ENCODE measurements at places on chromosomes 2 and 18. TPM values are rescaled to one million over a fixed set of nuclear protein-coding genes. Genes with fewer than 3 reads are reported as not detected.

DNA sequence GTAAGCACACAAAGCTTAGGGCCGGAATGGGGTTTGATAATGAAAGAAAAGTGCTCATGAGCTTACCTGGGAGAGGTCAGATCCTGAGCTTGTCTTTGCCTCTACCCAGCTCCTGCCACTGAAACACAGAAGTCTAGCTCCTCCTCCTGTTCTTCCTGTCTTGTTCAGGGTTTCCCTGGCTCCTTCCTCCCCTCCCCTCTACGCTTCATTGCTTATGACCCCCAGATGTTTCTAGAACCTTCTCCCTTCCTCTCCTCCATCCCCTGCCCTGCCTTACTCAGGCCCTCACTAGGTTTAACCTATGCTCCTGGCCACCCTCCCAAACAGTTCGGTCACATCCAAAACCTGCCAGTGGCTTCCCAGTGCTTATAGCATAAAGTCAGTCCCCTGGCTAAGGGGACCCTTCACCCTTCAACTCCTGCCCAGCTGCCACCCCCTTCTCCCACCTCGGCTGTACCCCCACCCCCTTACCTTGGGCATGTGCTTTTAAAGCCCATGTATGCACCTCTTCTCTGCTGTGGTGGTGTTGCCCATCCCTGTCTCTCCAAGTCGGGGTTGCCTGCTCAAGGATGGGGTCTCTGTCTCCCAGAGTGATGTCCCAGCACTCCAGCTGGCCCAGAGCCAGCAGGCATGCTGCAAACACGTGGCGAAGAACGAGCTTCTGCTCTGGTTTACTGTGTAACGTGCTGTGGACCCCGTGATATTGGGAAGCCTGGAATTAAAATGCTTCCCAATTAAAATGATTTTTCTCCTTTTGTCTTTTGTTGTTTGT is 233.6 kb downstream of the TPGS2 start:
- no peak for DNase-seq

DNA sequence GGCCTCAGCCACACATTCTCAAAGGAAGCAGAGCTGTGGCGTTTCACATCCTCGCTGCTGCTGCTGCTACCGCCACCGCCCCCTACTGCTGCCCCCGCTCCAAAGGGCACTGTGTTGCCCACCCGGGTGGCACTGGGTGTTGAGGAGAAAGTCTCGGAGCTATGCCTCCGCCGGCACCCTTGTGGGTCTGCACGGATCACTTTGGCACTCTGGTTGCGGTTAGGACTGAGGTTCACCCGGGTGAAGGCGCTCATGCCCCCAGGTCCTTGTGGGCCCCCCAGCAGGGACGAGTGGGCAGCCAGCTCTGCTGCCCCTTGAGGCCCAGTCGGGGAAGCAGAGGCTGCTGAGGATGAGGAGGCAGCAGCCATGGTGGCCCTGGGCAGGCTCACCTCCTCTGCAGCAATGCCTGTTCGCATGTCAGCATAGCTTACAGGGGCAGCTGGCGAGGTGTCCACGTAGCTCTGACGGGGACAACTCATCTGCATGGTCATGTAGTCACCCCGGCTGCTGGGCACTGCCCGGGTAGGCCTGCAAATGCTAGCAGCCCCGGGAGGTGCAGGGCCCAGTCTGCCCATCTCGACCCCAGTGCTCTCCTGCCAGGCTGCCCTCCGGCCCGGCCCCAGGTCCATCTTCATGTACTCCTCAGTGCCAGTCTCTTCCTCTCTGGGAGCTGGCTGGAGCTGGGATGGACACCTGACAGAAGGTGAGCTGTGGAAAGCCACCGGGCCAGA is 4.2 kb downstream of the IRS1 start:
- peak; percentile 41 for DNase-seq

DNA sequence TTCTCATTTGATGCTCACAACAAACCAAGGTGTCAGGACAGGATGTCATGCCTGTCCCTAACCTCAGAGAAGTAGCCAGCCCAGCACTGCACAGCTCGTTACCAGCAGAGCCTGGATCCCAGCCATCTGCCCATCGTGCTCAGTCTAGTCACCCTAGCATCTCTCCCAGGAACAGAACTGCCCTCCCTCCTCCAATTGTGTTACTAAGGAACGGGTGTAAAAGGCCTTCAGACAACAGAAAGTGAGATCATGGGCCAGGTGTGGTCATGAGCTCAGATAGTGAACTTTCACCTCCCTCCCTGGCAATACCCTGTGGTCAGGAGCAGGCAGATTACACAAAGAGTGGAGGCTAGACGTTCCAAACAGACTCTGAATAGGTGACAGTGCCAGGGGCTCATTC is 111.8 kb upstream of the PPP1CB start:
- DNase-seq: peak; percentile 35

DNA sequence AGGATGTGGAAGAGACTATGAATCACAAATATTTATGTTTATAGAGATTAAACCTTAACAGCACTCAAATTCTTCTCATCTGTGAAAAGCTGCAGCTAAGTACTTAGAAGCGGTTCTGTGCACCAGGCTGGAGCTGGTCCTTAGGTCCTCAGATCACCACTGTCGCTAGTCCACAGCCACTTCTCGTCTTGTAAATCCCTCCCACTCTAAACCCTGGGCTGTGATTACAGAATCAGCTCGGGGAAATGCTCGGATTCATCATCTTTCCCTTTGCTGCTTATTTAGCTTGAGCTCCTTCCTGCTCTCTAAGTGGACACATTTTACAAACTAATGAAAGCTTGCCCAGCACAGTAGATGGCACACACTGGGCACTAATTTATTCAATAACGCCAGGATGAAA is 61.7 kb downstream of the RNF152 start:
- no peak for DNase-seq

- peak; percentile 49 for DNase-seq
Observed at GRCh38 chr2:163734881-163735684, 725 bp downstream of the FIGN start.

GRCh38 chr18:13407484-13407883 is 188.9 kb downstream of the LDLRAD4 start:
- DNase-seq: no peak

GRCh38 chr2:8146132-8147005 is 535.5 kb upstream of the ID2 start:
- no peak for DNase-seq

DNA sequence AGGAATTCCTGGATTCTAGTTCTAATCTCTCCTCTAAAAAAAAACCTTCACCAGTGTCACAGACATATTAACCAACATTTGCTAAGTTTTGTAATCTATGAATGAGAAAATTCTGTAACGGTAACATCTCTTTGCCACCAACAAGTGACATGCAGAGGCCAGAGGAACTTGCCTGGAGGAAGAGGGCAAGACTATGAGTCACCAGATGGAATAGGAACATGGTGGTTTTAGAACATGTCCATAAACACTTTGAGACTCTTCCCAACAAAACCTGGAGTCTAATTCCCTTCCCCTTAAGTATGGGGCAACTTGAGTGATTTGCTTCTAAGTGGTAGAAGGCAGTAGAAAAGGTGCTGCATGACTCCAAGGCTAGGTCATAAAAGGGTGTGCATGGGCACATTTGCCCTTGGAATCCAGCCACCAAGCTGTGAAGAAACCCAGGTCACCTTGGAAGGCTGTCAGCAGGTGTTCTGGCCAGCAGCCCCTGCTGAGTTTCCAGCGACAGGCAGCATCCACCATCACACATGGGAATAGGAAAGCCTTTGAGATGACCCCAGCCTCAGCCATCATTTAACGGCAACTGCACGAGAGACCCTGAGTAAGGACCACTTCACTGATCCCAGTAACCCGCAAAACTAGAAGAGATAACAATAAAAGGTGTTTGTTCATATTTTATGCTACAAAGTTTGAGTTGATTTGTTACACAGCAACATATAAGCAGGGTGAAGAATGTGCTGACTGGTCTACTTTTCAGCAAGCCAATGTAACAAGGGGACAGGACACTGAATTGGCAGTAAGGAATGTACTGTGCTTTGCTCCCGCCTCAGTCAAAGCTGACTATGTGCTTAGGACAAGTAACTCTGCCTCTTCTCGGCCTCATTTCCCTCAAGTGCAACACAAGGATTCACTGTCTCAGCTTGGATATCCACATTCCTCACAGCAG is 90.6 kb downstream of the SKA1 start:
- no peak for DNase-seq

GRCh38 chr2:96928277-96928781 is 58.1 kb downstream of the FAM178B start:
- DNase-seq: no peak

- no peak for DNase-seq
Observed at GRCh38 chr2:235446082-235446481, 47.8 kb upstream of the AGAP1 start.

DNA sequence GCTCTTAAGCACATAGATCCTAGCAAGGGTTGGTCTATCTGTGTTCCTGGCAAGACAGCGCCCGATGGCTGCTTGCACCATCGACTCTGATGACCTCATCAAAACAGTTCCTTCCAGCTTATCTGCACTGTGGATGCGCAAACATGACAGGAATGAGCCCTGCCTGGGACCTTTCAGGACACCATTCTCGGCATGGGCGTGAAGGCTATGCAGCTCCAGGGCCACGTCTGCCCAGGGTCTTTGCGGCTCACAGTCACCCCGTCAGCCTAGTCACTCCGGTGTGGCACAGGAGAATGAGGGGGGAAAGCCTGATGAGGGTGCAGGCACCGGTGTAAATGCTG is 147.8 kb upstream of the TWIST2 start:
- no peak for DNase-seq

DNA sequence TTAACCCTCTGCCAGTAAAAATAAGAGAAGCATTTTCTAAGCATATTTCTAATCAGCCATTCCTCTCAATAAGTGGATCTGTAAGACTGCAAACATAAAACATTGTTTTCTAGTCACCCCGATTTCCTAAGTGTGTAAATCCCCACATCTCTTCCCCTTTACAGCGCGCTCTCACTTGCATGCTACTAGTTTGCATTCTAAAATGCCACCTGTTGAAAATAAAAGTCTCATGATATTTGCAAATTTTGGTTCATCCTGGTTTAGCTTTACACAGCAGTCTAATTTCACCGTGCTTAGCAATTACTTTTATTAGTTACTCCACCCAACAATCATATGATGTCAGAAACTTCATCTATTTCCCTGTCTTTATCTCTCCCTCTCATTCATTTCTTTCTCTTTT is 1230.7 kb upstream of the ZEB2 start:
- DNase-seq: no peak

DNA sequence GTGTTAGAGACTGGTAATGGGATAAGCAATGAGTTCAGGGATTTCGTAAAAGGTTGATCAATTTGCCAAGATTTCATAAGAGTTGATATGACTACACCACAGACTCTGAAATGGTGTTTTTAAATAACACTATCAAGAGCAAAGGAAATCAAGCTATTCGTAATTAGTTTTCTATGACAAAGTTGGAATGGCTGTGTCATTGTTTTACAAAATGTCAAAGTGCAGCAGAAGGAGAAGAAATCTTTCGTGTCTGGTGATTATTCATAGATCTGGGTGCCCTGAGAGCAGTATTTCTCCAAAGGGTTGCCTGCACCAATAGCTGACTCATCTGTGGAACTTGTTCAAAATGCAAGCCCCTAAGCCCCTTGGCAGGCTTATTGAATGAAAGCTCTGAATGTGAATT is 70.1 kb downstream of the NABP1 start:
- peak; percentile 25 for DNase-seq

DNA sequence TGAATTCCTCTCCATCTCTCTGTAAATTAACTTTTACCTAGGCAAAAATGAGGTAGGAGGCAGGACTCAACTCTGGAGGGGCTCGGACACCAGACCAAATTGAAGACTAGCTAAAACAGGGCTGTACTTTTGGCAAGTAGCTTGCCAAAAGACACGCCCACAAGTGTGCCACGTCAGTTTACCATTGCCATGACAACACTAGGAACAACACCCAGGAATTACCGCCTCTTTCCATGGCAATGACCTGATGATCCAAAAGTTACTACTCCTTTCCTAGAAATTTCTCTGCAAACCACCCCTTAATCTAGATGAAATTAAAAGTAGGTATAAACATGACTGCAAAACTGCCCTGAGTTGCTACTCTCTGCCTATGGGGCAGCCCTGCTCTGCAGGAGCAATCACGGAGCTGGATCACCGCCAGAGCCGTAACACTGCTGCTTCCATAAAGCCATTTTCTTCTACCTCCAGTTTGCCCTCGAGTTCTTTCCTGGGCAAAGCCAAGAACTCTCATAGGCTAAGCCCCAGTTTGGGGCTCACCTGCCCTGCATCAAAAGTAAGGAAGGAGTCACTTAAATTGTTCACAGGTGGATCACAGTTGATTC is 66.0 kb upstream of the FAM136A start:
- peak; percentile 32 for DNase-seq

DNA sequence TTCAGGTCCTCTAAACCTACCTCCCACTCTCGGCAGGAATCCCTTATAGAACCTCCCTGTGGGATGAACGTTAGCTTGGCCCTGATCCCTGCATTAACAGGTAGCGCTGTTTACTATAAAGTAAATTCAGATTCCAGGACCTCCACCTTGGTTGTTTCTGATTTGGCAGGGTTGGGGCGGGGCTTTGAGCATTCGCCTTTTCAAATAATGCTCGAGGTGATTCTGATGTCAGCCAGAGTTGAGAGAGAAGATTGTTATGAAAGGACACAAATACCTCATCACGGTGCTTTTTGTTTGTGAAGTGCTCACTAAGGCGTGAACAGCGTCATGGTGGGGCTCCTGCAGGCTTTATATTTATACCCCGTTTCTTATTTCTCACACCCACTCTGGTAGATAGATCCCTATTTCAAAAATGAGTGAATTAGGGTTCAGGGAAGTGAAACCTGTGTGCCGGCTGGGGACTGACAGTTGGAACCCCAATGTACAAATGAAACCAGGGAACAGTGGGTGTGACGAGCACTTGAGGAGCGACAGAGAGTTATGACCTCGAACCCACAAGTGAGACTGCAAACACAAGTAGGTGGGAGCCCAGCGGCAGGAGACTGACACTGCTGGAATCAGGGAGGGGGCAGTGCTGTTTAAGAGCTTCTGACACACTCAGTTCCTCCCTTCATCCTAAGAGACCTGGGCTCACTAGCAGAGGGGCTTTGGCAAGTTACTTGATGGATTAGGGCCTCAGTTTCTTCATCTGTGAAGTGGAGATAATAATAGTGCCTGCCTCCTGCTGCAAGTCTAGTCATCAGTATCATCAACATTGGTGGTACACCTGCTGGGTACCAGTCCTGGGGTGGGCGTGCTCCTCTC is 14.2 kb upstream of the CXCR4 start:
- no peak for DNase-seq

- no peak for DNase-seq
Observed at GRCh38 chr2:239376942-239377531, 23.8 kb downstream of the HDAC4 start.

- DNase-seq: no peak
Observed at GRCh38 chr2:109304242-109304641, 175.2 kb downstream of the SH3RF3 start.

Gene TMEM237
- 19.5 TPM for total RNA-seq

Gene HOXD1
- total RNA-seq: not detected

Gene POTEJ
- total RNA-seq: not detected

Gene CRACDL
- not detected for total RNA-seq
